Activated naive CD4-positive, alpha-beta T cell (primary cell): ENCODE measurements at places on chromosomes 6 and 20.
A peak's percentile ranks its signal among the peaks of the same experiment; 100 is the strongest.

DNA sequence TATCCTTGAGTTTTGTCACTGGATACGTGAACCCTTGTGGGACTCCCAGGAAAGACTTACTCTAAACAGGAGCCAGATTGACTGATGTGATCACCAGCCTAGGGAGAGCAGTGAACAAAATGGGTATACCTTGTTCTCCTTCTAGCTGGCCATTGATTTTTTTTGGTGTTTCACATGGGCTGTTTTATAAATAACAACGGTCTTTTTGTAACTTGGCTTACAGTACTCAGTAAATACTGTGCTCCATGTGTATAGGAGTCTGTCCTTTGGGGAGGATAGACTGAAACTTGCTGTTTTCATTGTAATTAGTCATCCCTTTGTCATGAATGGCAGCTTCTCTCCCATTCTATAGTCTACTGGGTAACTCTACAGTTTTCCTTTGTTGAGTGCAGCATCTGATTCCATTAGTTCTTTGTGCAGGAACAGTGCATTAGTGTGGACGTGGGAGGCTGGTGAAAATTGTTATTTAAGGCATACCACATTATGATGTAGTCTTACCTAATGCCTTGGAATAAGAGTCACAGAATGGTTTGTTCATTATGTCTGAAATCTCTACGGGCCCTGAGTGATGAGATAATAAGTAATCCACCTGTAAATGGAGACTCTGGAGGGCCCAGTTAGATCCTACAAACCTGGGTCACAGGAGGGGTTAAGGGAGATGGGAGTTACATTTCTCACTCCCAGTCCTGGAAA lies 89.5 kb downstream of the TIAM2 start:
- DNase-seq, result no peak

GRCh38 chr6:145878591-145879295 lies 64.1 kb upstream of the FBXO30 start:
- no peak for DNase-seq

- DNase-seq, result no peak
Observed at GRCh38 chr6:31568537-31568961, 3.5 kb upstream of the LTA start.

DNA sequence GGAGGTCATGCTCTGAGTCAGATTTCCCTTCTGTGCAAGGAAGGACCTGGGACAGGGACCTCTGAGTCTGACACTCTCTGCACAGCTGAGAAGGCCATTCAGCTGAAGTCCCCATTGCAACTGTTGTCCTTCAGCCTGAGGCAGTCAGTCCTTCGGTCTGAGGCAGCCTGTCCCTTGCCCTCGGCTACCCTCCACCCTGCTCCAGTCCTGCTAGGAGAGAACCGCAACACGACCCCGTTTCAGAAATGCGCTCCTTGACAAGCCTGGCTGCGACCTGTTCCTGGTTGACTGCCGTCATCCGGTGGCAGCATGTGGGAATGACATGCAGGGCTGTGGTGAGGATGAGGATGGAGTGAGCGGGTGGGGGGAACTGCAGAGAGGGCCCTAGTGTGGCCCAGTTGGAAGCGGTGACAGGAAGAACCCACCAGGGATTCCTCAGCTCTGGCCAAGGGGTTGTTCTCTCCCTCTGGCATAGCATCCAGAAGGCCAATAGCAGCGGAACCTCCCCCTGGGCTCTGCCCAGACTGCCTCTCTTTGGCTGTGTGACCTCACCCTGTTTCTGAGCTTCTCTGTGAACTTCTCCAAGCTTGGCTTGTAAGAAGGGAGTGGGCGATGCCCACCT lies 40.3 kb upstream of the ANGPT4 start:
- peak; percentile 21 for DNase-seq

- DNase-seq, result no peak
Observed at GRCh38 chr6:155107432-155108069, 112.4 kb downstream of the TIAM2 start.

- no peak for DNase-seq
Observed at GRCh38 chr20:32518593-32519380, 66.3 kb downstream of the NOL4L start.

DNA sequence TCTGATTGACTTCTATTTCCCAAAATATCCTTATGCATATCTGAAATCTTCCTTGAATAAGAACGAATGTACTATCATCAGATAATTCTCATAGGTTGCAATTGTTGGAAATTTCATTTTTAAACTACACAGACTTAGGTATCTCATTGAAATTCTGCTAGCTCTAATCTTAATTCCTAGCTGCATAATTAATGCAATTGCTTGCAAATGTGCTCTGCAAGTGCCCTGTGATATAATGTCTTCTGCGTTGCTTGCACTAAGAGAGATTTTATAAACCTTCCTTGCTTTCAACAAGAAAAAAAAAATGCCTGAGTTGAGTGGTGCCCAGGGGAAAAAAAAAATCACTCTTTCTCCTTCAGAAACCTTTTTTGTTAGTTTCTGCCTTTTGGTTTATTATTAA lies 354.9 kb downstream of the TFAP2A start:
- no peak for DNase-seq

DNA sequence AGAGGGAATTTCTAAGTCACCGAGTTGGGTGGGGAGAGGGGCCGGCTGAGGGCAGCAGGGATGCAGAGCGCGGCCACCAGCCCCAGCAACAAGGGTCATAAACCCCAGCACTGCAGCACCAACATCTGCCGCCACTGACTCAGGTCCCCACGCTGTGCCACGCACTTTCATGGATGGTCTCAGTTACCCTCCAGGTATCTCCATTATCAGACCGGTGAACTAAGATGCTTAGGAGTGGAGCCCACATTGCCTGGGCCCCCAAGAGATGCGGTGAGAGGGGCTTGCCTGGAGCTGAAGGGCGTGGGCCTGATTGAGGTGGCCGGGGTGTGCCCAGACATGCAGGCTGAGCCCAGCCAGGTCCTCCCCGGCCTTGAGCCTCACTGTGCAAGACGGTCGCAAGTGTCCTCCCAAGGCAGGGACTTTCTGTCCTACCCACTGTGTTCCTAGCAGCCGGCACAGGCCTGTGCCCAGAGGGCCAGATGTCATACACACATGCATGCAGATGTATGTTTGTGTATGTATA lies 19.3 kb downstream of the RBM38 start:
- no peak for DNase-seq

GRCh38 chr20:61119794-61120410 lies 132.2 kb upstream of the CDH4 start:
- no peak for DNase-seq

DNA sequence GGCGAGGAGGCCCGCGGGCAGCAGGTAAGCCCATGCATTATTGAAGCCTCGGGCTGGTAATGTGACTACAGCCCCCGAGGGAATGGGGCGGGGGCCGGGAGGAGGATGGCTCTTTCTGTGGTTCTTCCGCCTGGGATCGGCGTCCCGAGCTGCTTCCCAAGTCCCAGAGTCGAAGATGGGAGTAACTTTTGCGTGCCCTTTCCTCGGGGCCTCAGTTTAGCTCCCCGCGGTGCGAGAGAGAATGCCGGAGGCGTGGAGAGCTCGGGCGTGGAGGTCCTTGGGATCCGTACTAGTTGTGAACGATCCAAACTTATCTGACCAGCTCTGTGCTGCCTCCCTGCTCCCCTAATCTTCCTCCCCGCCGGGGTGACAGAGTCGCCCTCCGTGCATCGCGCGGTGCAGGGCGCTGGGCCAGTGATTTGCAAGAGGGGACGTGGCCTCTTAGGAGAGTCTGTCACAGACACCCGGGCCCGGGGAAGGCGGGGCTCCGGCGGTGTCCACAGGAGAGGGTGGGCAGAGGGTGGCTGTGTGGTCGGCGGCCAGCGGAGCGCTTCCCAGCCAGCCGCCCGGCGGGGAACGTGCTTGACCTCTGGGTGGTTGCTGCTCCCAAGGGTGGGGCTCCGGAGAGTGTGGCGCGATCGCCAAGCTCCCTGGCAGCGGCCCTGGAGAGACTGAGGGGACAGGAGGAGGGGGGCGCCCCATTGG lies 815 bp downstream of the UTRN start:
- peak; percentile 13 for DNase-seq

GRCh38 chr6:88135578-88136114 lies 30.5 kb downstream of the CNR1 start:
- no peak for DNase-seq

- no peak for DNase-seq
Observed at GRCh38 chr20:20003031-20003954, 13.9 kb upstream of the NAA20 start.

DNA sequence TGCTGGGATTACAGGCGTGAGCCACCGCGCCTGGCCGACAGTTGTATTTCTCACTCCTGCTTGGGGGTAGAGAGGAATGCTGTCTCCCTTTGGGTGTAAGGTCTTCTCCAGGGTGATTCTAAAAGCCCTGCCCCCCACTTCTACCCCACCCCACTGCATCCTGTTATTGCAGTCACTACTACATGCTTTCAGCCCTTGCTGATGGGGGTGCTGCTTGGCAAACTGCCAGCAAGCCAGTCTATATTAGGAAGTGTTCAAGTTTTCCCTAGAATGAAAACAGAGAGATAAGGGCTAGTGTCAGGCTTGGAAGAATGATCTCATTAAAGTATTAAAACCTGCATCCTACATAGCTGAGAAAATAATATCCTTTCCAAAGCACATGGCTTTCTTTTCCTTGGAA lies 31.3 kb downstream of the TTI1 start:
- DNase-seq, result no peak

GRCh38 chr20:47783828-47784598 lies 1.3 kb downstream of the SULF2 start:
- no peak for DNase-seq

GRCh38 chr6:91268941-91269340 lies 682.1 kb upstream of the MAP3K7 start:
- no peak for DNase-seq

DNA sequence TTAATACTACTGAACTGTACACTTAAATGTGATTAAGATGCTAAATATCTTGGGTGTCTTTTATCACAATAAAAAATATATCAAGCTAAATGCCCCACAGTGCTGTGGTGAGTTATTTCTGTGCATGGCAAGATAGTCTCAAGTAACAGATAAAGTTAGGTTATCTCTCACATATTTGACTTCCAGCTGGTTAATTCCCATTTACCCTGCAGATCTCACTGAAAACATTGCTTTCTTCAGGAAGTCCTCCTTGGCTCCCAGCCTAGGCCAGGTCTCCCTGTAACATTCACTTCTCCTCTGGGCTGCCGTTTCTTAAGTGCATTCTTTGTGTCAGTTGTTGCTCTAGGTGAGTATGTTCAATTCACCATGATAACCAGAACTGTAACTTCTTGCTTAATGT lies 59.1 kb downstream of the SLC22A1 start:
- DNase-seq, result no peak

DNA sequence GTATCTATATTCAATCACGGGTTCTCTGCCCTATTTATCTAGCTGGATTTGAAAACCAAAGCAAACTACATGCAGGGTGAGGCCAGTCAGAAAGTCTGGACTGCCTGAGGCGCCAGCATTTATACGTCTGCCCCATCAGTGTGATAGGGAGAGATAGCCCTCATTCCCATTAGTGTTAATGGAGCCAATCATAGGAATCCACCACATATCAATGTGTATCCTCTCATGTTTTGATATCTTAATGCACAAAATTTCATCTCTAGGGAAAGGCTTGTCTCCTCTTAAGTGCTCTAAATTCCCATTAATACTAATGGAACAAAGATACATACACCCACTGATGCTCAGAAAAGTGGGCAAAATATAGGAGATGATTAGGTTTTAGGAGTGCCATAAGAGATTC lies 376.2 kb downstream of the BTBD3 start:
- no peak for DNase-seq

- no peak for DNase-seq
Observed at GRCh38 chr6:89640804-89641203, 2.3 kb upstream of the LYRM2 start.

GRCh38 chr6:15598273-15598798 lies 64.5 kb downstream of the DTNBP1 start:
- no peak for DNase-seq

DNA sequence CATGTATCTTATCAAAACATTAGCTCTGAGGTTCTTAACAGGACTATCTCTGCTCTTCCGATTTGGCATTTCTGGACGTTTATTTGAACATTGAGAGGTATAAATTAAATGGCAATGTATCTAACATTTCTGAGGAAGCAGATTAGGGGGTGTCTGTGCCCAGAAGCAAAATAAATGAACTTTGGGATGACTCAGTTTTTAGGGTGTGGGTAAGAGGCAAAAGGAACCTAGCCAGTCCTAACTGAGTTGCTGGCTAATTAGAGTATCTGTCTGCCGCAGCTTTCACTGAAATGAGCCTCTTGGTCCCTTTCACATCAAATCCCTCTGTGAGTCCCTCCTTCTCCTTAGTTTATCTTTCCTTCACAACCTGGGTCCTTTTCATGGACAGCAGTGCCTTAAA lies 1.1 kb downstream of the RNF144B start:
- DNase-seq, result no peak
